ENCODE measurements at places on chromosomes 16 and 17.

GRCh38 chr17:81685108-81685507, 1.3 kb downstream of the HGS start:
- no peak for DNase-seq

DNA sequence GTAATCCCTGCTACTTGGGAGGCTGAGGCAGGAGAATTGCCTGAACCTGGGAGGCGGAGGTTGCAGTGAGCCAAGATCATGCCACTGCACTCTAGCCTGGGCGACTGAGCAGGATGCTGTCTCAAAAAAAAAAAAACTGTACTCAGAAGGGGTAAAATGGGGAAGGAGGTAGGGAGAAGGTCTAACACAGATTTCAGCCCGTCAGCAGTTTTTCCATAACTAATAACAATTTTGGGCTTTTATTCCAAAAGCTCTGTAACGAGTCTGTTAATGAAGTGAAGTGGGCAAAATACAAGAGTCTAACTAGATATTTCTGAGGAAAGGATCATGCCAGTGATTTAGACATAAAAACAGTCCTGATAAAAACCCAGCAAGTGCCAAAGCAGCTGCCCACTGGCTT, 10.8 kb downstream of the ZNF821 start:
- no peak for DNase-seq

GRCh38 chr17:4605826-4606225, 21.5 kb downstream of the SMTNL2 start:
- peak; percentile 95 for DNase-seq

GRCh38 chr16:12311877-12312276, 335.3 kb downstream of the SNX29 start:
- no peak for DNase-seq

DNA sequence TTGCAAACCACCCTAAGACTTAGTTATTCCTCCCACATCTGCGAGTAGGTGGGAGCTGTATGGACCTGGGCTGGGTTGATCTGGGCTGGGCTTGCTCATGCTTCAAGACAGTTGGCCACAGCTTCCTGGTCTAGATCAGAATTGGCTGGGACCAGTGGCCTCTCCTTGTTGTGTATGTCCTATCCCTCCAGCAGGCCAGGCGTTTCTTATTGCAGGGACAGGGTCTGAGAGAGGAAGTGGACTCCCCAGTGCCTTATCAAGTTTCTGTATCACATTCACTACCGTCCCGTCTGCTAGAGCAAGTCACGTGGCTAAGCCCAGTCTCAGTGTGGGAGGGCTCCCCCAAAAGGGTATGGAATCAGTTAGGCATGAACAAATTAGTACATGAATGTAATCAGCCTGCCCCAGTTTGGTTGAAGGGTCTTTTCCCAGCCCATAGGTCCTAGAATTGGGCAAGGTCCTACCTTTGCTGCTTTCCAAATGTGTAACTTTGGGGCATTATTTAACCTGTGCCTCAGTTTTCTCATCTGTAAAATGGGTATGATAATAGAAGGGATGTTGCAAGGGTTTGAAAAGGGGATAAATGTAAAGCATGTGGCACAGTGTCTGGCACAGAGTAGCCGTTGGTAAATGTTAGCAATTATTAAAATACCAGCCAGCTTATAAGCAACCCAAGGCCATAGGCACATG, 36.0 kb downstream of the NKD1 start:
- DNase-seq = peak; percentile 80

DNA sequence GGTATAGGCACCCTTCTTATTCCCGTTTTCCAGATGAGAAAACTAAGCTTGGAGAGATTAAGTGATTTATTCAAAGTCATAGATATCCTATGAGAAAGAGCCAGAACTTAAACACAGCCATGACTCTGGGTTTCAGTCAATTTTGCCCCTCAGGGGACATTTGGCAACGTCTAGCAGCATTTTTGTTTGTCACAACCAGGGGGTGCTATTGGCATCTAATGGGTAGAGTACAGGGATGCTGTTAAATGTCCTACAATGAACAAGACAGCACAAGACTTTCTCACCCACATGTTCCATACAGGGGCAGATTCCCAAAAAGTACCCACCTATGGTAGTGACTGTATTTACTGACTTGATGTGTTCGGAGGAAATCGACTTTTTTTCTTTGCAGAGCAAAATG, 4.8 kb upstream of the SHISA9 start:
- peak; percentile 42 for DNase-seq

- no peak for DNase-seq
Measured at GRCh38 chr17:50513495-50513894, 5.3 kb downstream of the MYCBPAP start.

DNA sequence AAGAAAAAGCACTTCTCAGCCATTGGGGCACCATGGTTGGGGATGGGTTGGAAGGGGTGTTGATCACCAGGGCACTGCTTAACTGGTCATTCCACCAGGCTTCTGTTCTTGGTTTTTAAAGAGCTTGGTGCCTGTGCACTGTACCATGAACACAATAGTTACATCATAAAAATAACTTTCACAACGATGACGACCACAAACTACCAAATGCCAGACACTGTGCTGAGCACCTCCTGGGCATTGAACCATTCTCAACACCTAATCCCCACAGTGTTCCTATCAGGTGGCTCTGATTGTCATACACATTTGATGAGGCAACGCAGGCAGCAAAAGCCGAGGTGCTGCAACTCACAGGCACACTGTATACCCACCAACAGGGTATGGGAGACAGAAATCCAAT, 208.0 kb downstream of the FOXL1 start:
- no peak for DNase-seq

- no peak for DNase-seq
Measured at GRCh38 chr16:13982451-13982850, 62.5 kb downstream of the ERCC4 start.

GRCh38 chr16:58329135-58329534, 34.3 kb upstream of the PRSS54 start:
- DNase-seq = no peak

DNA sequence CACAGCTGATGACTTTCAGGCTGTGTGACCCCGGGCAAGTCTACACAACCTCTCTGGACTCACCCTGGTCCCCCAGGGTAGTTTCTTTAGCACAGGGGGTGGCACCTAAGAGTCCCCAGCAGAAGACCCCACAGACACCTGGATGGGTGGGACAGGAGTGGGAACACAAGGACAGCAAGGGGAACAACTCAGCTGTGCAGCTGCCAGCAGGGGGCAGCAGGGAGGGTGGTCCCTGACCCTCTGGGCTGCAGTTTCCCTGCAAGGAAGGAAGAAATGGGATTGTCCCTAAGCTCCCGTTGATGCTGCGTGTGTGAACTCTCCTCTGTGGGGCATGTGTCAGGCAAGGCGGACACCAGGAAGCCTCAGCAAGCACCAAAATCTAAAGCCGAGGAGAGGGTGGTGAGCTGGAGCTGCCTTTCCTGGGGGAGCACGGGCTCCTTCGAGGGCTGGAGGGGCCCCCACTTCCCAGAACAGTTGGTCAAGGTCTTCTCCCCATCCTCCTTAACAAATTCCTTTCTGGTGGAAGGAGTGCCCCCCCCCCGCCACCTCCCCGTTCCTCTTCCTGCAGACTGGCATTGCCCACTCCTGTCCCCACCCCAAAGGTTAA, 24.1 kb upstream of the CDH5 start:
- DNase-seq = peak; percentile 46

DNA sequence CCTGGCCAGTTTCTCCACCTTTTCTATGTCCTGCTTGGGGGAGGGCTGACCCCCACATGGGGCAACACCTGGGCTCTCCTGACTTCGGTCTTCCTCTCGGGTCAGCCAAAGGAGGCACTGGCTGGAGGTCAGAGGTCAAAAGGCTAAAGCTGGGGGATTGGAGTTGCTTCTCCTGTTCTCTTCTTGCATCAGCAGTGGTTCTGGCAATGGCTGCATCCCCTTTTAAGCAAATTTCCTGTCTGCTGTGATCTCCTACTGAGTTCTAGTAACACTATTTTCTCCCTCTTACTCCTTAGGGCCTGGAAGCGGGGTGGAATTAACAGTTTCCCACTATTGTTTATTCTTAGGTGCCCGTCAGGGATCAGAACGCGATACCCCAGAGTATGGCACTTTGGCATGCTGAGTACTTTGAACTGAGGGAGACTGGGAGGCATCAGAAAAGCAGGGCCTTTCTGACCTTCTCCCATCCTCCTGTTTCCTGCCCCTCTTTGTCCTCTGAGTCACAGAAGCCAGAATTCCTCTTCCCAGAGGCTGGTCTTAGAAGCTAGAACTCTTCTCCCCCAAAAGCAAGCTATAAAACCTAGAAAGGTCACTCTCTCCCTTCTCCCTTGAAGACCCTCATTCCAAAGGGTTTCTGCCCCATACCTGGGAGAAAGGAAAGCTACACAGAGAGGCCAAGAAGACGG, 268.2 kb downstream of the STX8 start:
- peak; percentile 25 for DNase-seq

- no peak for DNase-seq
Measured at GRCh38 chr16:73670836-73671820, 623.2 kb upstream of the ZFHX3 start.

- no peak for DNase-seq
Measured at GRCh38 chr17:81470944-81471817, 41.4 kb downstream of the ACTG1 start.

GRCh38 chr17:2427910-2428309, 27.1 kb upstream of the MNT start:
- no peak for DNase-seq

GRCh38 chr17:49841548-49841947, 6.3 kb downstream of the TAC4 start:
- no peak for DNase-seq

DNA sequence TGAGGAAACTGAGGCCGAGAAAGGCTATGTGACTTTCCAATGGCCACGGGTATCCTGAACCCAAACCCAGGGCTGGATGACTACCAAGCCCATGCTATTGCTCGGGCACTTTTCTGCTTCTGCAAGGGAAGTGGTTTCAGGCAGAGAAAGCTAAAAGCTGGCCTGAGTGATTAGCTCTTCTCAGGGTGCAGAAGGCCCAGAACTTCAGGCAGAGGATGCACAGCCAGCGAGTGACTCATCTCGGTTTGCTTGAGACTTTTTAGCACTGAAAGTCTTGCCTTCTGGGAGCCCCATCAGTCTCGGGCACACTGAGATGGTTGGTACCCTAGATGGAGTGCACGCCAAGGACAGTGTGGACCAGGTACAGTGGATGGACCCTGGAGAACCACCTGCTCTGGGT, 129.5 kb upstream of the SDK2 start:
- no peak for DNase-seq

DNA sequence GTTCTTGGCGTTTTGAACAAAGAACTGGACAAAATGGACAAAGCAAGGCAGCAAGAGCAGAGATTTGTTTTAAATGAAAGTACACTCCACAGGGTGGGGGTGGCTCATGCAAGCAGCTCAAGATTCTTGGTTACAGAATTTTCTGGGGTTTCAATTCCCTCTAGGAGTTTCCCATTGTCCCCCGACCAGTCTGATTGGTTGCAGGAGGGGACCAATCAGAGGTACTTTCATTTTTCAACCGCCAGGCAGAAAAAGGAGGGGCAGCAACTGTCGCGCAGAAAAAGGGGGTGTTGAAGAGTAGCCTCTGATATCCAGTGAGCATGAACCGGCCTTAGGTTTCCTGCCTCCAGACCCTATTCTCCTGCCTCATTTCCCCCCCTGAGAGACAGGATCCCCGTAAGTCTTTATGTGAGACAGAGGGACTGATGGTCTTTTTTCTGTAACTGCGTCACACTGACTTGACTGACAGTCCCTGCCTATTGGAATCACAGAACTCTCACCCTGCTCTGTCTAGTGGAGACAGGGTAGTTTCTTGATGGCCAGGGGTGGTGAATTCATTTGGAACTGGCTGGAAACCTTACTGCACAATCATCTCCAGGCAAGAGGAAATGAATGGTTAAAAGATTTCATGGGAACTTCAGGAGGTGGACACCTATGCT, 59.4 kb upstream of the ALOX12 start:
- peak; percentile 58 for DNase-seq

DNA sequence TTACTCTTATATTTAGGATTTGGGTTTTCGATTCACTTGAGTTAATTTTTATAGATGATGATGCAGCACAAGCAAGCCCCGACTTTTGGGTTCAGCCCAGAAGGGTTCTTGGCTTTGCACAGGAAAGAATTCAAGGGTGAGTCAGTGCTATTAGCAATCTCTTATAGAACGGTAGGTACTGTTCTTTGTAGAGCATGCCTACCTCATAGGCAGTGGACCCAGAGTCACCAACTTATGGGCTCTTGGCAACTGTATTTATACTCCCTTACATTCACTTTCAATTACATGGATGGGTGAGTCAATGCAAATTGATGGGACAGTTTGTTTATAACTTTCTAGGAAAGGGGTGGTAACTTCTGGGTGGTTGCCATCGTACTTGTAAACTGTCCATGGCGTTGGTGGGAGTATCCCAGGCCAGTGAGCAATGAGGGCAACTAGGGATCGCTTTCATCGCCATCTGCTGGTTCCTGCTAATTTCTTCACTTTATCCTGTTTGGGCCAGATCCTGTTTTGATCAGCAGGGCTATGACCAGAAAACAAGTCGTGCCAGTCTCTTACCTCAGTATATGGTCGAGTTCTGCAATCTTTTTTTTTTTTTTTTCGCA, 362.6 kb downstream of the CNTNAP4 start:
- peak; percentile 92 for DNase-seq

DNA sequence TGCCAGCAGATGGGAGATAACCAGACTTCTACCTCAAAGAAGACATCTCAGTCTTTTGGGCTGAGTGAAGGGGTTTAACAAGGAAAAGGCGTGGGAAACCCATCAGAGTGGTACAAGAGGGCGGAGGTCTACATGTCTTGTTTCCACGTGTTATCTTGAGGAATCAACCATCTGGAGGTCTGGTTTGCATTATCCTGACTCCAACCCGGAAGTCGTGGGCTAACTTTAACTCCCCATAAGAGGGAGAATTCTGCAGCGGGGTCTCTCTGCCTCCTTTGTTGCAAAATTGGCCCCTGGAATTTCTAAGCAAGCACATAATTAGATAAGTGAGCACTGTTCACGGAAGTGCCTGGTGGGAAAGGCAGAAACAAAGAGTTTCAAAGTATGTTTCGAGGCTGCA, 398.7 kb upstream of the C16orf82 start:
- no peak for DNase-seq

DNA sequence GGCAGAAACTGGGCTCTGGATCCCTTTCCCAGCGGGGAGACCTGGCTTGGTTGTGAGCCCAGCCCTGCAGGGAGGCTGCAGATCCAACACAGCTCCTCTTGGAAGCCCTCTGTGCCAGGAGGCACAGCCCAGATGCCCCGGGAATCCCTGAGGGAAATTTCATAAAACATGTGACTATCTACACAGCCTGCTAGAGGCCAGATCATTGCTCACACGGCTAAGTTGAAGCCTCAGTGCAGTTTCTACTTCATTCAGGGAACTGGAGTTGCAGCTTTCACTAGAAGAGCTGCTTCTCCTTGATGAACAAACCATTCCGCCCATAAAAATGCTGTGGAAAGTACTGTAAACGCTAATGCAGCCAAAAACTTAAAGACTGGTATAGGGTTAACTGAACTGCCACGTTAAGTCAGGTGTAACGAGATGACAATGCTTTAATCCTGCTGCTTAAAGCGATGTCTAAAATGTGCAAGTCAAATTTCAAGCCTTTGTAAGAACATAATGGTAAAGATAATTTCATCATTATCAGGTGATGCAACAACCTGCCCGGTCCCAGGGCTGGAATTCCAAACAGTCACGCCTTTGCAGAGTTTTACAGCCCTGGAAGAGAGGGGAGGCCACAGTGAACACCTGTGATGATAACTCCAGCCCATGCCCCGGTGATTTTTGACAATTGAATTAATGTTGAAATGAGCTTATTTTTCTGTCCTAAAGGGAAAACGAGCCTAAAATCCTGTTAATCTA, 172.5 kb downstream of the ZFHX3 start:
- DNase-seq = no peak

- DNase-seq = peak; percentile 55
Measured at GRCh38 chr17:55563363-55563762, 52.1 kb upstream of the SMIM36 start.

Measured in OCI-M1 (cell line).